CD4-positive, alpha-beta memory T cell (primary cell): ENCODE measurements at places on chromosomes 4 and X. TPM values are rescaled to one million over a fixed set of nuclear protein-coding genes. Genes with fewer than 3 reads are reported as not detected.

- DNase-seq: no peak
Measured at GRCh38 chr4:5552451-5552850, 155.9 kb downstream of the EVC2 start.

DNA sequence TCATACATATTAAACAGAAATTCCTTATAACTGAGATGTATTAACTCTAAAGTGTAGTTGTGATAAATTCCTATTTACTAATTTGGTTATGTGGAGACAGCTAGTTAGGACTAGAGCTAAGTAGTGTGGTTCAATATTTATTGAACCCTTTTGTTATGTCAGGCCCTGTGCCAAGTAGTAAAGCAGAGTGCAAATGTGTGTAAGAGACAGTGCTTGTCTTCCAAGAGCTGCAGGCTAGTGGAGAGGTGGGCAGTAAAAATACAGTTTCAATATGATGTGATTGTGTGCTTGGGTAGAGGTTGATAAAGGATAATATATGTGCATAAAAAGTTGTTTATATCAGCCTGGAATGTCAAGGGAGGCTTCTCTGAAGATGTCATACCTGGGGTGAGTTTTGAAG is 80.0 kb downstream of the TBC1D19 start:
- no peak for DNase-seq

DNA sequence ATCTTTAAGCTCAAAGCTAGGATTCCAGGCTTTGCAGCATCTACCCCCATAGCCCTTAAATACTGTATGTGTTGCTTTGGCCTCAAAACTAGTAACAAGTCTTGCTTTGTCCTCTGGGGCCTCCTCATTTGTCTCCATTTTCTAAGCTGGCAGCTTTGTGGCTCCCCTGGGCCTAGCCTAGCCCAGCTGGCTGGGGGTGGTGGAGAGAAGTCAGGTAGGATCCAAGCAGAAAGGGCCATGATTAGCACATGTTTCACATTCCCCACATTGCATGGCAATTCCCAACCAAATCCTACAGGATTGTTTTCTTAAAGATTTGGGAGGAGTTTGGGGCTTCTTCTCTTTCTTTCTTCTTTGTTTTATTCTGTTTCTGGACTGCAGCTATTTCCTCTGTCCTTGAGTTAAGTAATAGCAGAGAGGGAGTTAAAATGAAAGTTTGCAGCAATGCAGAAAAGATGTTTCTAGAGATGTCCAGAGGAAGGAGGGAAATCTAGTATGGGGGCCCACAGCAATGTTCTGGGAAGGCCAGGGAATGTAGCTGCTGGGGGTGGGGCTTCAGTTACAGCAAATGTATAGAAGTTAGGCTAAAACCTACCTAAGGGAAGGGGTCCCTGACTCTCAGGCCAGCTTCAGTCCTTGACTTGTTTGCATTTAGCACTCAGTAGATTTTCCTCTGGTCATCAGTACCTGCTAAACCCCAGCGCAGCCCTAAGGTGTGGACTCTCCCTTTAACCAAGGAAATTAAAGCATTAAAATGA is 92.1 kb downstream of the SHROOM4 start:
- DNase-seq: no peak

- no peak for DNase-seq
Measured at GRCh38 chr4:186643501-186644310, 80.0 kb downstream of the FAT1 start.

USP11 gene
- 36.6 TPM for polyA plus RNA-seq

DNA sequence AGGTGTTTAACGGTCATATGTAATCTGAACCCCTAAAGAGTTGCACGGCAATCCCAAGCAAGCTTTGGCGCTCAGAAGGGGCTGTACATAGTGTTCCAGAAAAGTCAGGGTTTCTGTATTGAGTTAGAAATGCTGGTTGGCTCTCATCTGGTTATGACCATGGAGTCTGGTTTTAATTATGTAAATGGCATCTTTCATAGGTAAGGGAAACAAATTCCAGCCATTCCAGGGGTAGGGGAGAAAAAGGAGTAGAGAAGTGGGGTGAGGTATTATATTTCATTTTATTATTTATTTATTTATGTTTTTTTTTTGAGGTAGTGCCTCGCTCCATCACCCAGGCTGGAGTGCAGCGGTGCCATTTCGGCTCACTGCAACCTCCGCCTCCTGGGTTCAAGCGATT is 15.9 kb downstream of the KLF3 start:
- no peak for DNase-seq

GPAT3 gene
- 11.7 TPM for polyA plus RNA-seq

SSX4B gene
- polyA plus RNA-seq: not detected

PITX2 gene
- not detected for polyA plus RNA-seq
